Endodermal cell (in vitro differentiated cells): ENCODE measurements at places on chromosomes 5 and 9. TPM values are rescaled to one million over a fixed set of nuclear protein-coding genes. Genes with fewer than 3 reads are reported as not detected.
A peak's percentile ranks its signal among the peaks of the same experiment; 100 is the strongest.

LRRC70 gene
- 0.50 and 1.4 TPM in 2 replicates for total RNA-seq

CKMT2 gene
- total RNA-seq, result 1.6 and 2.3 TPM in 2 replicates

GRCh38 chr5:160369990-160370712 is at the start of gene C1QTNF2:
TSS of gene C1QTNF2 (minus strand) at chr5:160370626. CDS start at chr5:160355011, 15,615 bp downstream.
- peak; percentile 87 for DNase-seq

GRCh38 chr5:94674490-94675382 is 56.3 kb downstream of the SLF1 start:
- DNase-seq, result no peak

DNA sequence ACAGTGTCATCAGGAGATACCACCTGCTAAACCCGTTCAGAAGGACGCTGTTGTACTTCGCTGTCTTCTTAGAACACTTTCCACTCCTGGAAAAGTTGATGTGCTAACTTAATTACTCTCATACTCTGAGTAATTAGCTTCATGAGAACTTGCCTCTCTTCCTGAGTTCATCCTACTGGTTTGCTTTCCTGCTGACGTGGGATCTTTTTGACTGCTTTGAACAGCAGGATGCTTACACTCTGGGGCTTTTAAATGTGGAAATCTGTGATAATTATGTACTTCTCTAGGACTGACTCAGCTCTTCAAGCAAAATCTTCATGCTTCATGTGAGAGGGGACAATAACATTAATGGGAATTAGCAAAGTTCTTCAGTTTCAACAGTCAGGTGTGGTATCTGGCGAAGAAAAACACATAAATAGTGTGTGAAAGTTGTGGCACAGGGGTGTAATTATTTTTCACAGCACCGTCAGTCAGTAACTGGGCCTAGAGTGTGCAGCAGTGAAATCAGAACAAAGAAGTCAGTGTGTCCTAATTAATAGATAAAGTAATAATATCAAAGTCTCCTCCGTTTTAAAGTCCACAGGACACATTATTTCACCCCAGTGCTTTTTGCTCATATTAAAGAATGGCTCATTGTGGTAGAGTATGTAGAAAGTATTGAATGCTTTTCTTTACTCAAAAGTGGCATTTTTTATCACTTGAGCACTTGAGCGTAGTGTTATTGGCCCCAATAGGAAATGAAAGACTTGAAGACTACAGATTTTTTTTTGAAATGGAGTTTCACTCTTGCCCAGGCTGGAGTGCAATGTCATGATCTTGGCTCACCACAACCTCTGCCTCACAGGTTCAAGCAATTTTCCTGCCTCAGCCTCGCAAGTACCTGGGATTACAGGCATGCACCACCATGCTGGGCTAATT is 140.9 kb upstream of the DMRT1 start:
- no peak for DNase-seq
